Chondrocyte (in vitro differentiated cells): ENCODE measurements at places on chromosomes 3 and 15. TPM values are rescaled to one million over a fixed set of nuclear protein-coding genes. Genes with fewer than 3 reads are reported as not detected.

DNA sequence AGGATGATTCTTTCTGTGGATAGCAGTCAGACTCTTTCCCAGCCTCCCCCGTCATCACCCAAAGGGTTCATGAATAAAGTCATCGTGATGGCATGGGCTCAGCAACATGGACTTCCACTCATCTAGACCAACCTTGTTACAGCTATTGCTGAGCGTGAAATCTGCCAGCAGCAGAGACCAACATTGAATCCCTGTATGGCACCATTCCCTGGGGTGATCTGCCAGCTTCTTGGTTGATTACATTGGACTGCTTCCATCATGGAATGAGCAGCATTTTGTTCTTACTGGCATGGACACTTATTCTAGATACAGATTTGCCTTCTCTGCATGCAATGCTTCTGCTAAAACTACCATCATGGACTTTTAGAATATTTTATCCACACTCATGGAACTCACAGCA is 195.6 kb upstream of the AZI2 start:
- H3K27me3 ChIP-seq, result no peaks in the 10 kb centered on the region
- H3K4me1 ChIP-seq, result no peaks in the 10 kb centered on the region
- peaks cover 6% of the 10 kb centered on the region for H3K36me3 ChIP-seq

DNA sequence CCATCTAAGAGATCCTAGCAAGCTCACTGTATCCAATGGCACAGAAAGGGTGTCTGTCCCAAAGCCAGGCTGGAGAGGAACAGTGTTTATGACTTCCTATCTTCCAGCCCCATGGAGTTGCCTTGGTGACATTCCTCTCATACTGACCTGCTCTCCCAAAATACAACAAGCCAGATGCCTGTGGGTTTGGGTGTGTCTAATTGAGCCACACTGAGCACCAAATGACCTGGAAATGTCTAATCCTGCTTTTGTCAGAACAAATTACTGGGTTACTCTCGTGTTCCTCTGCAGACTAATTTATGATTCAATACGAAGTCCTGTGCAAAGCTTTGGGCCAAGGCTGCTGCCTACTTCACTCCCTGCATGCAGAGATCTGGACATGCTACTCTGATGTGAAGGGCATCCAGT is 98.1 kb upstream of the STRIT1 start:
- no peak for DNase-seq
- H3K27me3 ChIP-seq, result peaks cover 25% of the 10 kb centered on the region
- H3K36me3 ChIP-seq, result no peaks in the 10 kb centered on the region
- H3K4me1 ChIP-seq, result peaks cover 9% of the 10 kb centered on the region
- H3K4me3 ChIP-seq, result no peak overlapping the region

GRCh38 chr15:88878720-88879184 is 16.6 kb downstream of the HAPLN3 start:
- H3K27me3 ChIP-seq, result no peaks in the 10 kb centered on the region
- H3K27ac ChIP-seq, result no peak overlapping the region
- no peak for DNase-seq

DNA sequence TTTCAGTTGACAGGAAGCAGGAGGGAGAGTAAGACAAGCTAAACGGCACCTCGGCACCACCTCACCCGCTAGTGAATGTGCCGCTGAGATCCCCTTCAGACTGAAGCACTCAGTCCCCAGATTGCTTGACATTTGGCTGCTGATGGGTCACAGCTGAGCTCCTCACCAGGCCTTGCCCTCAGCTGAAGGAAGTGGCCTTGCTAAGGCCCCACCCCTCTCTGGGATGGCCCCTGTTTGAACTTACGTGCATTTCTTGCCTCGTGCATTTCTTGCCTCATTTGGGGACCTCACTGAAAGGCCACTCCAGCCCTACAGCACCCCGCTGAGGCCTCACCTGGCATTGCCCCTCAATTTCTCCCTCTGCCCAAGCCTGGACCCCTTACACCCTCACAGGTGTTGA is 39.8 kb downstream of the EOGT start:
- DNase-seq, result no peak
- H3K4me3 ChIP-seq, result no peak overlapping the region
- H3K4me1 ChIP-seq, result no peaks in the 10 kb centered on the region

- no peaks in the 10 kb centered on the region for H3K36me3 ChIP-seq
- peak overlapping the region; percentile 94 for H3K27ac ChIP-seq
- H3K4me3 ChIP-seq, result peak overlapping the region; percentile 48
- H3K27me3 ChIP-seq, result no peaks in the 10 kb centered on the region
- no peak for DNase-seq
- H3K4me1 ChIP-seq, result peaks cover 24% of the 10 kb centered on the region
Observed at GRCh38 chr3:38031022-38031994, 1.9 kb upstream of the PLCD1 start.

DNA sequence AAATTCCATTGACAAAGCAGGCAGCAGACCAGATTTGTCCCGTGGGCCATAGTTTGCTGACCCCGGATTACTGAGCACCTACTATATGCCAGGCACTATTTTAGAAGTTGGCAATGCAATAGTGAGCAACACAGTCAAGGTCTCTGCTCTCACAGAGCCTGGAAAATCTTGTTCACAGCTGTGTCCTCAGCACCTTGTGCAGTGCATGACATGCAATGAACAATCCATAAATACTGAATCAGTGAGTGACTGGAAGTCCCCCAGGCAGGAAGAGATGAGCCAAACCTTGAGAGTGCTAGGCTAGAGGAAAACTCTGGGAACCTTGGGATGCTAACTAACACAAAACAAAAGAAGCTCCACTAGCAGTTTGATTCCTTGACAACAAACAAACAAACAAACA is 14.4 kb downstream of the TM4SF1 start:
- H3K27ac ChIP-seq, result peak overlapping the region; percentile 17
- H3K27me3 ChIP-seq, result no peaks in the 10 kb centered on the region
- no peaks in the 10 kb centered on the region for H3K36me3 ChIP-seq
- DNase-seq, result no peak

- DNase-seq, result no peak
- no peaks in the 10 kb centered on the region for H3K4me1 ChIP-seq
- H3K27me3 ChIP-seq, result peaks cover 6% of the 10 kb centered on the region
- H3K36me3 ChIP-seq, result no peaks in the 10 kb centered on the region
Observed at GRCh38 chr3:36372534-36372935, 7.8 kb upstream of the STAC start.

GPR62 gene
- 0.19 TPM in 1 of 3 replicates, not detected in the others for total RNA-seq

ACKR2 gene
- 0.41 to 1.2 TPM (median 1.0 TPM) in 3 replicates for total RNA-seq

GCNT3 gene
- total RNA-seq, result 0.51 to 0.79 TPM (median 0.70 TPM) in 3 replicates
